Activated naive CD4-positive, alpha-beta T cell treated with anti-CD3 and anti-CD28 coated beads, Interleukin-2, amount 10 ng/mL, durations not matched to agents 5 hours and 36 hours (primary cell): ENCODE measurements at places on chromosomes 12 and 14. TPM values are rescaled to one million over a fixed set of nuclear protein-coding genes. Genes with fewer than 3 reads are reported as not detected.

The YLPM1 gene
- 66.2 TPM for total RNA-seq

The JDP2 gene
- total RNA-seq: 1.6 TPM

The FAR2 gene
- total RNA-seq: 17.1 TPM

The RFLNA gene
- total RNA-seq: not detected

The SGPP1 gene
- total RNA-seq: 17.3 TPM

The CCNK gene
- total RNA-seq: 68.7 TPM

The ASB2 gene
- total RNA-seq: 24.2 TPM

The SMCO3 gene
- total RNA-seq: not detected

The ABCB9 gene
- total RNA-seq: 5.4 TPM

The KCNC2 gene
- total RNA-seq: not detected

The PAH gene
- not detected for total RNA-seq

The KLHL33 gene
- 0.13 TPM for total RNA-seq

The ISM2 gene
- 0.15 TPM for total RNA-seq

The TRIM9 gene
- total RNA-seq: 0.34 TPM

The CDKN3 gene
- total RNA-seq: 59.2 TPM

The NRL gene
- total RNA-seq: 3.0 TPM

The DEGS2 gene
- 0.29 TPM for total RNA-seq

The SLC39A5 gene
- total RNA-seq: 0.58 TPM

The KRT77 gene
- total RNA-seq: not detected

The CEBPE gene
- 0.96 TPM for total RNA-seq

The ESPL1 gene
- 71.4 TPM for total RNA-seq

The RFX4 gene
- total RNA-seq: not detected

The IFNG-AS1 gene
- total RNA-seq: 0.65 TPM

The CDK2 gene
- total RNA-seq: 75.4 TPM
